ENCODE measurements at places on chromosomes 5 and 9.
A peak's percentile ranks its signal among the peaks of the same experiment; 100 is the strongest.

GRCh38 chr5:151570058-151570457 is 21.1 kb downstream of the FAT2 start:
- no peak for DNase-seq

DNA sequence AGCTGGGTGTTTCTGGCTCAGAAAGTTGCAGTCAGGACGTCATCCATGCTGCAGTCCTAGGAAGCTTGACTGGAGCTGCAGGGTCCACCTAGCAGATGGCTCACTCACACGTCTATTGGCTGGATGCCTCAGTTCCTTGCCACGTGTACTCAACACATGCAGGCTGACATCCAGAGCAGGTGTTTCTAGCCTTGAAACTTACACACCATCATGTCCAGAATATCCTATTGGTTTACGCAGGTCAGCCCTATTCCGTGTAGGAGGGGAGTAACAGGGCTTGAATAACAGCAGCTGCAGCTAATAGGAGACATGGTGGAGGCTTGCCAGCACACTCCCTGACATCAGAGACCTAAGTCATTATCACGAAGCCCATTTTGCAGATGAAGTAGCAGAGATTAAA is 473.5 kb downstream of the ACTL7B start:
- DNase-seq: no peak

DNA sequence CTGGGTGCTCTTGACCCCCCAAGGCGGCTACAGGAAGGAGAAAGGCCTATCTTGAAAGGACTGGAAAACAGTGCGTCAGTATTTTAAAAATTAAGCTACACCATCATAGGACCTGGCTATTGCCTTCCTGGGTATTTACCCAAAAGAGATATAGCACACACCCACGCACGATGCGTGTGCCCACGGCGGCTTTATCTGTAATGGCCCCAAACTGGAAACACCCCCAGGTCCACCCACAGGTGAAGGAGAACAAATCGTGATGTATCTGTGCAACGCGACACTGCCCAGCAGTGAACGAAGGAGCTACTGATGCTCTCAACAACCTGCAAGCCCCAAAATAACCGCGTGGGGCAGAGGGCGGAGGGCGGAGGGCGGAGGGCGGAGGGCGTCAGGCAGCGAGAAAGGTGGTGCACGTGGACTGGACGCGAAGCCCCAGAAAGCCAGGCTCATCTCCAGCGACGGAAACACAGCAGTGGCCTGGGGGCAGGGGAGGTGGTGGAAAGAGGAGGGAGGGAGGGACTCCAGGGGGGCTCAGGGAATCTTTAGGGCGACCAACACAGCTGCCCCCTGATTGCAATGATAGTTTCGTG is 12.4 kb upstream of the PTGDS start:
- no peak for DNase-seq

DNA sequence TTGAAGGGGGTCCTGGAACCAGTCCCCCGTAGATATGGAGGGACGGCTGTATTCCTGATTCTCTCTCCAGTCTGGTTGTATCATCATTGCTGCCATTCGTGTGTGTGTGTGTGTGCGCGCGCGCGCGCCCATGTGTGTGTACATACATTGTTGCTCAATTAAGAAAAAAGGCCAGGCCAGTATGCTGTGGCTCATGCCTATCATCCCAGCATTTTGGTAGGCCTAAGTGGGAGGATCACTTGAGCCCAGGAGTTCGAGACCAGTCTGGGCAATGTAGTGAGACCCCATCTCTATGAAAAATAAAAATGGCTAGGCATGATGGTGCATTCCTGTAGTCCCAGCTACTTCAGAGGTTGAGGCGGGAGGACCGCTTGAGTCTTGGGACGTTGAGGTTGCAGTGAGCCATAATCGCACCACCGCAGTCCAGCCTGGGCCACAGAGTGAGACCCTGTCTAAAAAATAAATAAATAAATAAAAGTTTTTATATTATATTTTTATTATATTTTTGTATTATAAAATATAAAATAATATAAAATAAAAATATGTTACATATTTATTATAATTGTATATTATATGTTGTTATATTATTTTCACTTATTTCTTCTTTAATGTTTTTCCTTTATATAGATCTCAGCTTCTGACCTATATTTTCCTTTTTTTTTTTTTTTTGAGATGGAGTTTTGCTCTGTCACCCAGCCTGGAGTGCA is 53.2 kb downstream of the SPIN1 start:
- DNase-seq: no peak

DNA sequence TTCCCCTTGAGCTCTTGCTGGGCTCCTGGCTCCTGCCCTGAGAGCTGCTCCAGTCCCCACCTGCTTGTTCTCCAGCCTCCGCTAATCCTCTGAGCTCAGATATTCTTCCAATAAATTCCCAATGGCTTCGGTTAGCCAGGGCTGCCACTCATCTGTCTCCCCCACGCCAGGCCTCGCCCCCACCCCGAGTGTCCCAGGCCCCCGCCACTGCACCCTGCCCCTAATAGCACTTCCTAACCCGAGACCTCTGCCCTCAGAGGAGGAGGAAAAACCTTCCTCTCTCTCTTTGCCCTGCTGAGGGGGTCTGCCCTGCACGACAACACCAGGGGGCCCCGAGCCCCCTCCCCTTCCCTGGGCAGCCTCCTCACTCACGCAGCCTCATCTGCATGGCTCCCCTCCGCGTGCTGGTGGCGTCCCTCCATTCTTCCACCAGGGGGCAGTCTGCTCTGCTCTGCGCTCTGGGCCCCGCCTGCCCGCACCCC is 5.4 kb upstream of the LCN15 start:
- DNase-seq: no peak

DNA sequence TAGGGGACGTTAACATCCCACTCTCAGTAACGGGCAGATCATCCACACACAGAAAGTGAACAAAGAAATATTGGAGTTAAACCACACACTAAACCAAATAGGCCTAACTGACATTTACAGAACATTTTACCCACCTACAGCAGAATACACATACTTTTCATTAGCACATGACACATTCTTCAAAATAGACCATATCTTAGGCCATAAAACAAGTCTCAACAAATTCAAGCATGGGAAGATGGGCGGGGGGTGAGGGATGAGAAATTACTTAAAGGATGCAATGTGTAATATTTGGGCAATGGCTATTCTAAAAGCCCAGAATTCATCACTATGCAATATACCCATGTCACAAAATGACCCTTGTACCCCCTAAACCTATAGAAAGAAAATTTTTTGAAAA is 226.2 kb downstream of the ATPSCKMT start:
- no peak for DNase-seq

GRCh38 chr9:93098236-93098946 is 2.4 kb downstream of the CARD19 start:
- peak; percentile 91 for DNase-seq

- no peak for DNase-seq
These were observed 1.2 kb upstream of the ADGRV1 start for GRCh38 chr5:90557391-90557790.

- no peak for DNase-seq
These were observed 24.9 kb downstream of the FRMPD1 start for GRCh38 chr9:37675661-37676060.

GRCh38 chr5:108634617-108635288 is 112.9 kb upstream of the FER start:
- no peak for DNase-seq

DNA sequence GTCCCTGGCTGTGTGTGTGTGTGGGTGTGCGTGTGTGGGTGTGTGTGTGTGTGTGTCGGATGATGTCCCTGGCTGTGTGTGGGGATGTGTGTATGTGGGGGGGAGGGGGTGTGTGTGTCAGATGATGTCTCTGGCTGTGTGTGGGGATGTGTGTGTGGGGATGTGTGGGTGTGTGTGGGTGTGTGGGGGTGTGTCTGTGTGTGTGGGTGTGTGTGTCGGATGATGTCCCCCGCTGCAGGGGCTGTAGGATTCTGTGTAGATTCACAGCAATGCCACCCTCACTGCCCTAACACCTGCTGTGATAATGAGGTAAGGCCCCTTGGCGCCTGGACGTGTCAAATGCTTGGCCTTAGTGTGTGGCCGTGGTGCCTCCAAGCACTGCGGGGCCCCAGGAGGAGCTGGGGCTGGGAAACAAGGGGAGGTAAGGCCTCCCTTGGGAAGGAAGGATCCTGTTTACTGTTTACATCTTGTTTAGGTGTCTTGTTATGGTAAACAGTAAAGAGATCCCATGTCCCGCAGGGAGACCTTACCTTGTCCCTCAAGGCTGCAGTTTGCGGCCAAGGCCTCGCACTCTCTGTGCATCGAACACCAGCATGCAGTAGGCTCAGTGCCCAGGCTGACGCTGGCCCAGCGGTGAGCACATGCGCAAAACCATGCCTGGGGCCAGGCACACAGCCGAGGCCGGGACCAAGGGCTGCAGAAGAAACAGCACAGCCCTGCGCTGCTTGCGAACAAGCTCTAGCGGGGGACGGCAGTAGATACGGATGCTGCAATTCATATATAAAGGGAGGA is 24.1 kb downstream of the AHRR start:
- DNase-seq: no peak

GRCh38 chr5:54876-55569 is 36.9 kb upstream of the PLEKHG4B start:
- no peak for DNase-seq

GRCh38 chr5:2530609-2531008 is 220.9 kb downstream of the IRX2 start:
- no peak for DNase-seq

GRCh38 chr5:56783261-56783660 is 32.1 kb upstream of the MAP3K1 start:
- DNase-seq: no peak

- DNase-seq: no peak
These were observed 326.4 kb upstream of the CTNND2 start for GRCh38 chr5:12230659-12231058.

GRCh38 chr5:153237671-153238332 is 252.7 kb upstream of the GRIA1 start:
- no peak for DNase-seq

GRCh38 chr5:164233791-164234190 is 728.4 kb downstream of the MAT2B start:
- DNase-seq: no peak

DNA sequence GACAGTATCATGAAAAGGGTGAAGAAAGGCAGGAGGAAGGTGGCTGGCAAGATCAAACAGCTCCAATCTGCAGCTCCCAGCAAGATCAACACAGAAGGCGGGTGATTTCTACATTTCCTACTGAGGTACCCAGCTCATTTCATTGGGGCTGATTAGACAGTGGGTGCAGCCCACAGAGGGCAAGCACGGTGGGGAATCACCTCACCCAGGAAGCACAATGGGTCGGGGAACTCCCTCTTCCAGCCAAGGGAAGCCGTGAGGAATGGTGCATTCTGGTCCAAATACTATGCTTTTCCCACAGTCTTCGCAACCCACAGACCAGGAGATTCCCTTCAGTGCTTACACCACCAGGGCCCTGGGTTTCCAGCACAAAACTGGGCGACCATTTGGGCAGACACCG is 66.8 kb downstream of the CAMSAP1 start:
- DNase-seq: no peak

DNA sequence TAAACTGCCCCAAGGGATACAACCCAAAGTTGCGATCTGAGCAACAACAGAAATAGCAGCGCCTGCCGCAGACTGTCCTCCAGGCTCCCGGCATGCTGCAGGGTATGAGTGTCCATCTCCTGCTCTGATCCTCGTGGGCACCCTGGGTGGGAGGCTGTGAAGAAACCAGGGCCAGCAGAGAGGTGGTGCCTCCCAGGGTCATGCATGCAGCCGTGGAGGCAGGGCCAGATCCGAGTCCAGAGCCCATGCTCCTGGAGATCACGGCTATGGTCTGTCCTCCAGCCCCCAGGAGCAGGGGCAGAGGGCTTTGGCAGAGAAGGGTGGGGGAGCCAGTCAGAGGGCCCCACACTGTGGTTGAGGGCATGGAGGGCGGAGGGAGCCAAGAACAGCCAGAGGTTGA is 29.0 kb downstream of the HRH2 start:
- DNase-seq: no peak

DNA sequence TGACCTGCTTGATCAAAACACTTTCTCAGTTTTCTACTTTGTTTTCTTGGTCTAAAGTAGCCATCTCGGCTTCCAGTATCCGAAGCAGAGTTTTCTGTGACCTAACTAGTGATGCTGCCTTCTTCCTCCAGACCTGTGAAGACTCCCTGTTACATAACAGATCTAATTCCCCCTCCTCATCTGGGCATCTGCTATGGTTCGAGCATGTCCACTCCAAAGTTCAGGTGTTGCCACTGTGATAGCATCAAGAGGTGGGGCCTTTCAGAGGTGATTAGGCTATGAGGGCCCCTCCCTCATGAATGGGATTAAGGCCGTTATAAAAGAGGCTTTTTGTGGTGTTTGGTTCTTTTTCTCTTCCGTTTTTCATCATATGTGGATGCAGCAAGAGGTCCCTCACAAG is 20.3 kb downstream of the TTC23L start:
- no peak for DNase-seq

DNA sequence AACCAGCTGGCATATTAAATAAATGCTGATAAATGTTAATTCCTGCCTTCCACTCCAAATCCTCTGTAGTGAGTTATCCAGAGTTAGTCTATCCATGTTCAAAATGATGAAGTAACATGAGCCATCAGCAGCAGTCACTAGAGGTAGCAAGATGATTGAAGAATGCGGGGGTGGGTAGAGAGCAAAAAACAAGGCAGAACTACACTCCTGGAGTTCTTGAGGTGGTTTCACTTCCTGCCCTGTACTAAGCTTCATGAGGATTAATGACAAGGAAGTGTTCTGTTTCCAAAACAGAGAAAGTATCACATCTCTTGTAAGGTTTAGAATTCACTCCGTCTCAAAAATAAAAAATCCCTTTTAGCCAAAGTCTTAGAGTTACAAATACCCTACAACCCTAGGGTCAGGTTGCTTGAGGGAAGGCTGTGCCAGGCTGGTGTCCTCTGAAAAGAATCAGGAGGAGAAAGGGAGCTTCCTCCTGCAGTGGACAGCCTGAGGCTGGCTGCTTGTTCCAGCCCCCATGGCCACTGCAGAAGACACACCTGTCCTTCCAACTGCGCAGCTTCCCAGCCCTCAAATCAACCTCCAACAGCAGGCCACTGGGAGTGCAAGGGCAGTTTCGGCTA is 180.2 kb downstream of the DENND1A start:
- peak; percentile 14 for DNase-seq

GRCh38 chr9:28502189-28502588 is 928.9 kb upstream of the C9orf72 start:
- no peak for DNase-seq

GRCh38 chr9:134214386-134214765 is 50.0 kb upstream of the RNU6ATAC start:
- DNase-seq: no peak

- no peak for DNase-seq
These were observed 42.8 kb downstream of the FAM78A start for GRCh38 chr9:131233556-131233955.

GRCh38 chr9:19748278-19749126 is 40.3 kb downstream of the SLC24A2 start:
- peak; percentile 1 for DNase-seq

GRCh38 chr9:78321505-78321904 is 24.6 kb downstream of the PSAT1 start:
- no peak for DNase-seq

Data from HL-60 (cell line).